ENCODE measurements at places on chromosomes 7 and 10. TPM values are rescaled to one million over a fixed set of nuclear protein-coding genes. Genes with fewer than 3 reads are reported as not detected.

DNA sequence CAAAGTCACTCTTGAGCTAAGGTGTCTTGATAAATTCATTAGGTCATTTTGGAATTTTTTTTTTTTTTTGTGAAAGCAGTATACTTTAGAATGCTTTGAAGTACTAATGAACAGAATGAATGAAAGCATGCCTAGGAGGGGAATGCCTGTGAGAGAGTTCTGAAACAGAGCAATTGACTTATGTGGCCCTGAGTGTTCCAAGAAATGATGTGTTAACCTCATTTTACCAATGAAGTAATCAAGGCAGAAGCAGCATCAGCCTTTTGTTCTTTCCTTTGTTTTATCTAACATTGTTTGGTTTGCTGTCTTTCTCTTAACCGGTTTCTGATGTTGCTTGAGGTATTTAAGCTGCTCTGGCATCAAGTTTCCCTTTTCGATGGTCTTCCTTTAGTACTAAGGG, 154.6 kb upstream of the HGF start:
- no peak for DNase-seq

DNA sequence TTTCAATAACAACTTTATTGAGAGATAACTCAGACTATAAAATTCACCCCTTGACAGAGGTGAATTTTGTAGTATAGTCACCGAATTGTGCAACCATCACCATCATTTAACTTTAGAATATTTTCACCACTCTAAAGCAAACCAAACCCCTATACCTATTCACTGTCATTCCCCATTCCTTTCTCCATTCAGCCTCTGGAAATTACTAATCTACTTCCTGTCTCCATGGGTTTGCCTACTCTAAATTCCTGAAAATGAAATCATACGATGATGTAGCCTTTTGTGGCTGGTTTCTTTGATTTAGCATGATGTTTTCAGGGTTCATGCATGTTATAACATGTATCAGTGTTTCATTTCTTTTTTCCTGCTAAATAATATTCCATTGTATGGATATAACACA, 15.6 kb upstream of the LMTK2 start:
- DNase-seq = no peak

GRCh38 chr7:116797612-116798011, 64.8 kb upstream of the CAPZA2 start:
- no peak for DNase-seq

GRCh38 chr10:78301481-78301880, 267.8 kb downstream of the RPS24 start:
- DNase-seq = no peak

The NACAD gene
- polyA plus RNA-seq = 8.6 TPM

The RARRES2 gene
- polyA plus RNA-seq = 39.1 TPM

The VWA2 gene
- 2.3 TPM for polyA plus RNA-seq

- DNase-seq = no peak
These were observed 68.8 kb upstream of the WDR11 start for GRCh38 chr10:120782336-120782735.

GRCh38 chr10:11243425-11244222, 226.0 kb downstream of the CELF2 start:
- no peak for DNase-seq

The TWIST1 gene
- polyA plus RNA-seq = 6.6 TPM

The TDRD1 gene
- 0.05 TPM for polyA plus RNA-seq

The EVX1 gene
- 0.07 TPM for polyA plus RNA-seq

DNA sequence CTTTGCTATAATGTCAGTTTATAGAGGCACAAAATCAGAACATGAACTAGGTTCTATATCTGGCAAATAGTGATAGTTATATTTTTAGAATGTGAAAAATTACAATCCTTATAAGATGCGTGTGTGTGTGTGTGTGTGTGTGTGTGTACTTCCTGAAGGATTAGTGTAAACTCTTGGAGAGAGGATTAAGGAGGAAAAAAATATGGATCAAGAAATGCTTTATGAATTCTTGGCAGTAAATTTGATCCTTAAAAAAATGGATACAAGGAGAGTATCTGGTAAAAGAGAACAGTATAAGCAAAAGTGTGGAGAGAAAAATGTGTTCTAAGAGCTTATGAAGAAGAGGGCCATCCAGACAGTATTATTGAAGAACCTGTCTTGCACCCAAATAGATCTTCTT, 484.3 kb downstream of the ADRA2A start:
- DNase-seq = no peak

The SLC25A28 gene
- polyA plus RNA-seq = 45.7 TPM

The TLL2 gene
- polyA plus RNA-seq = 0.78 TPM

The COL28A1 gene
- polyA plus RNA-seq = 11.9 TPM

Data from left kidney (tissue), 8 donors.